Amygdala (tissue), 56 donors: ENCODE measurements at places on chromosomes 2 and 18.

GRCh38 chr2:62686012-62686685 lies 19.4 kb upstream of the EHBP1 start:
- DNase-seq, result no peak

DNA sequence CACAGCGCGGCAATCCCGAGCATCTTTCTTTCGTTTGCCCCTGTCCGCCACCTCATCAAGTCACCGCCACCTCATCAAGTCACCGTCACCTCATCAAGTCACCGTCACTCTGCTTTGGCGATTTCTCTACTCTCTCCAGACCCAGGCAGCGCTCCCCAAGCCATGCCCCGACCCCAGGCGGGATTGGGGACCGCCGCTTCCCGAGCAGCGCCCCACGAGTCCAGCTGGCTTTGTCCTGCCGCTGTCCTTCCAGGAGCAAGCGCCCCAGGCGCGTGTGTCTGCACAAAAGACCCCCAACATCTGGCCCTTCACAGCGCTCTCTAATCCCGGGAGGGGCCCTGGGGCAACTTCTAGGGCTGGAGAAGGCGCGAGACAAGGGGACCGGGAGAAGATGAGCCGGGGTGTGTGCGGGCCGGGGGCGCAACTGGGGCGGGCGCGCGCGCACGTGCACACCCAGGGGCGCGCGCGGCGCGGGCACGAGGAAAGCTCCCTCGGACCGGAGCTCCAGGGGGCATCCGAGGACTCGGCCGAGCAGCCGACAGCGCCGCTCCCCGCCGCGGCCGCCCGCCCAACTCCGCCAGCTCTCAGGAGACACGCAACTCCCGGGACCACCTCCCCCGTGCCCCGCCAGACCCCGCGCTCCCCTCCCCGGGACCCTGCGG lies 633 bp upstream of the RNF152 start:
- peak; percentile 34 for DNase-seq

- no peak for DNase-seq
Observed at GRCh38 chr2:100882645-100883613, 63.0 kb downstream of the NPAS2 start.

DNA sequence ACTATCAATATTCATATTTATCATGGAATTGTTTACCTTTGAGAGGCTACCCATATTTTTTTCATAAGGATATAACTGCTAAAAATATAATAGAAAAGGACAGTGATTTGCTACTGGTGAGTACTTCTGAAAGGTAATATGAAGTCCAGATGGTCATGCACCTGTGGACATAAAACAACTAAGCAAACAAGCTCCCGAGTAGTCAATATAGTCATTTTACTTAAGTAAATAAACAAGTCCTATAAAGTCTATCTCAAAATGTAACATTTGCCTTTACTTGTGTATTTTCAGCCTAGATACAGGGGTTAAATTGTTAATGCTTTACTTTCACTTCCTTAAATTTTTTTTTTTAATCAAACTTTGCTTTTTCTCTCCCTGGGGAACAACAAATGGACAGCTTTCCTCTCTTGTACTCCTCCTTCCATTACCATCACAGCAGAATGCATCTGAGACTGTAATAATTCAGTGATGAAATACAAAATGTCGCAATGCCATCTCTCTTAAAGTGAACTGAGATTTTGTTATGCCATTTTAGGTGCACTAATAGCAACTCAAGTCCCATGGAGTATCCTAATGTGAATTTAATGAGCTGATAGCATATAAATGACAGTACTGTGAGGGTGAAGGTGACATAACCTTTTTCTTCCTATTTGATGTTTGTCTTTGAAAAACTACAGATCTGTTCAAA lies 1325.4 kb upstream of the ZEB2 start:
- no peak for DNase-seq

DNA sequence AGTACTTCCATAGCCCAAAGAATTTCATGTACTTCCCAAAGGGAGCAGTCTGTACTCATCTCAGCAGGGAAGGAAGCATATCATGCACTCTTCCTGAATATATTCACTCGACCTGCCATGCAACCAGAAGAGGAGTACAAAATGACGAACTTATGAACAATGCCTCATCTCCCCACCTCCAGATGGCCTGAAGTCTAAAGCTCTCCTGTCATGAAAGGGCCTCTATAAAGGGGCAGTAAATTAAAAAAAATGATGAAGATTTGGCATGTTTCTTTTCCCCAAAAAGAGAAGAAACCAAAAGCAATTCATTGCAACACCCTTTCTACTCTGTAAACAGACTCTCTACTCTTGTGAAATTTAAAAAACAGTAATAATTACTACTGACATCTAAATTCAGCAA lies 1601.1 kb downstream of the LRP1B start:
- DNase-seq, result no peak

DNA sequence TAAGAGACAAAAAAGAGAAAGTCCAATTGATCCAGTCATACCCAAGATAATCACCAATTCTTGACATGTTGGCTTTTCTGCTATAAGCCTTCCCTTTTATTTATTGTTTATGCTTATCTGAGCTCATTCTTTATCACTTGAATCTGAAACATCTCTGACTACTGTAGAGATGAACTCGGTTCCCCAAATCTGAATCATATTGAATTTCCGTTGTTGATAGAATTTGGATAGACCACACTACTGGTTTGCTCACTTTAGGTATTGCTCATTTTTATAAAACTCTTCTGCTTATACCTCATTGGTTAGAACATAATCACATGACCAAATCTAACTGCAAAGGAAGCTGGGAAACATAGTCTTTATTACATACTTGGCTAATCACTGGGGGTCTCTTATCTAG lies 236.9 kb downstream of the TRIB2 start:
- DNase-seq, result no peak

DNA sequence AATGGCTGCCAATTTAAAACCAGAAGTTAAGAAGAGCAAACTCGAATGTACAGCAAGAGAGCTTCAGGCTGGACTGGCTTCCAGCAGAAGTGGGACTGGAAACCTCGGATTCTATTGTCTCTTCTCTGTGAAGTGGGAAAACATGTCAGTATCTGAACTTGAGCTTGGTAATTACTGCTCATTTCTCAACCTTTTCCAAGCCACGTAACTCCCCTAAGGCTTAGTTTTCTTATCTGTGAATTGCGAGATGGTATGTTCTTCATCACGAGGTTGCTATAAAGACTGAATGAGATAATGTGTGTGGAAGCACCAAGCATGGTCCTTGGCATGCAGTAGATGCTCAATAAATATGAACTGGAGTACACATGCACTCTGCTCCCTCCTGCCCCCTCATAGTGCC lies 259.4 kb upstream of the SPRED2 start:
- DNase-seq, result no peak

DNA sequence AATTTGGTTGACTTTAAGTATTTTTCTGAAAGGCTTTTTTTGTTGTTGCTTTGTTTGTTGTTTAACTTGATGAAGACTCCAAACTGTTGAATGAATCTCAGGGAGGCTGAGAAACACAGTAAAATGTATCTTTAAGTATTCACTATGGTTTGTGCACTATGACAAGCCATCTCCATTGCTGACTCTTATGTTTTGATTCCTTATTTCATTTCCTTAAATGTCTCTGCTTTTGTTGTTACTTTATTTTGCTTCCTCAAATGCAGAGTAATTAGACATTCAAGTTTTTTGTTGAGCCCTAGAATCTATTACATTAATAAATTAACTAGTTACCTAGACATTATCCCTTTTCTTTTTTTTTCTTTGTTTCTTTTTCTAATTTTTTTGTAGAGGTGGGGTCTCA lies 46.3 kb upstream of the SLC39A10 start:
- no peak for DNase-seq

DNA sequence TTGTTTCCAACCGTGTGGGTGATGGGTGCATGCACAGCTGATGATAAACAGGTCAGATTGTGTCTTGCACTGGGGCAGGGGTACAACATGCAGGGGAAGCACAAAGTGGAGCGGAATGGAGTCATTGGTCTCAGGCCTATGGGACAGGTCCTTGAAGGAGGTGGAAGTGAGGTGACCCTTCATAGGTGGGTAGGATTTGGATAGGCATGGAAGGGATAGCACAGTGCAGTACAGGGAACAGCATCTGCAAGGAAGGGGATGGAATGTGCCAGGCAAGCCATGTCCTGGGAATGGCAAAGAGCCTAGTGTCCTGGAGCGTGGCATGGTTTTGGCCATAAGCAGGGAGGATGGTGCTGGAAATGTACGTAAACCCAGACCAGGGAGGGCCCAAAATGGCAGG lies 143.9 kb downstream of the CAPN13 start:
- DNase-seq, result no peak

DNA sequence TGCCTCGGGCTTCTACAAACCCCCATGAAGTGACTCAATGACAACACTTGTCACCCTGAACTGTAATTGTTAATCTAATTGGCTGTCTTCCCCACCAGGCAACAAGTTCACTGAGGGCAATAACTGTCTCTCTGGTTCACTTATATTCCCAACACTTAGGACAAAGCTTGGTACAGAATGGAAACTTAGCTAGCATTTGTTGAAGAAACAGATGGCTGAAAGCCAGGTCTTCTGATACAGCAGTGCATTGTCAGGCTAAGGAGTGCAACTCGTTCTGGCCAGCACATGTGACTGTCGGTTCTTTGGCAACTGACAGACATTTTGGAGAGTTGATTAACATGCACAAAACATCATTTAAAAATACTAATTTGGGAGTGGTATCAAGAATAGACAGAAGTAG lies 14.6 kb upstream of the DNAJC27 start:
- peak; percentile 73 for DNase-seq

DNA sequence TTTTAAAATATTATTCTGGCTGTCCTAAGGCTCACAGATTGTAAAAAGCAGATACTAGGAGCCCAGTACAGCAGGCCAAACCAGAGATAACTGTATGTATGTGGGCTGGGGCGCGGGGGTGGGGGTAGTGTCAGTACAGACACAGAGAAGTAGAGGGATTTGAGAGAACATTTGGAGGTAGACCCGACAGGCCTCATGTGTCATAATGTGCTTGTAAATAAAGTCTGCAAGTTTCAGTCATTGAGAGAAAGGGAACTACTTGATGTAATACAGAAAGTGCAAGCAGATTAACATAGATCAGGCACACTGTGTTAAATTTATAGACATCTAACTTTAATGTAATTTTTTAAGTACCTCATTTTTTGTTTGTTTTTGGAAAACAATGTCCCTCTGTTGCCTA lies 7.4 kb upstream of the POLI start:
- no peak for DNase-seq

- DNase-seq, result no peak
Observed at GRCh38 chr2:1687254-1687653, 57.1 kb downstream of the PXDN start.

DNA sequence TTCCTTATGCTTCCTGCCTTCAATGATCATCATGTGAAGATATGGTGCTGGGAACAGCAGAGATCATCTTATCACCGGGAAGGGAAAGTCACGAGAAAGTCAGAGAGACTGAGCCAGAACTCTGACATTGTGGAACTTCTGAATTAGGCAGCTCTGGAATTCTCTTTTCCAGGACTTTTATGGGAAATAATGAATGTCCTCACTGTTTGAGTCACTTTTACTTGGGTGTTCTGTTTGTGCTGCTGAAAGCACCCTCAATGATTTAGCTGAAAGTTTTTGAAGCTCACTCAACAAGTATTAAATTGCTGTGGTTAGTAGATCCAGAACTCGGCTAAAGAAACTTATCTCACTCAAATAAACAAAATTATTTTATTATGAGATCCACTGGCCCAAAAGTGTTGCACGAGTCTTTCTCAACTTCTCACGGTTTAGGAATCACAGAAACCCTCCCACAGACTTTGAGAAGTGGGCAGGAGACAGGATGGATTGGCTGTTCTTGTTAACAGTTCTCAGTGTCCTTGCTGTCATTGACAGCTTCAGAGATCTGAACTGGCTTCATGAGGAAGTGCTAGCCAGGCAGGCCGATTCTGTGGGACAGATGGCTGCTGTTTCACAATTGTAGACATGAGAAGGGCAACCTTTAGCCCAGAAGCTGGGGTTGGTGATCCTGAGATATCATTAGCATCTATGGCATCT lies 26.4 kb upstream of the ATRAID start:
- DNase-seq, result no peak

- DNase-seq, result no peak
Observed at GRCh38 chr2:151334082-151334815, 23.1 kb upstream of the TNFAIP6 start.

- DNase-seq, result no peak
Observed at GRCh38 chr2:119383410-119384140, 16.8 kb downstream of the DBI start.
